Sciatic nerve (tissue), 2 donors: ENCODE measurements at places on chromosomes 1 and 21.
A peak's percentile ranks its signal among the peaks of the same experiment; 100 is the strongest.

DNA sequence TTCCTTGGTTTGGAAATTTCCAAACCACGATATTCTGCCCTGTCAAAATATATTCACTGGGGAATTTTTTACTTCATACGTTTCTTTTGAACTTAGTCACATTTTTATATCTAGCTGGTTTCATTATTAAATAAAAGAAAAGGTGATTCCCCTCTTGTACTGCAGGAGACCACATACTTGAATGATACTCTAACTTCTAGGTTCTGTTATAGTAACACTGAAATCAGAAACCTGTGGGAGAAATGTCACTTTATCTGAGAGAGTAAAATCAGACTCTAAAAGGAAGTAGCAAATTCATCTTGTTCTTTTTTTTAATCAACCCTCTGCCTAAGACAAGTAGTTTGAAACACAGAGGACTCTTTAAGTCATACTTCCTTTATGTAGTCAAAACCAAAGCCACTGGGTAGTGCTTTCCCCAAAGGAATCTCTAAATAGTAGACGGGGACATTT, 34.4 kb downstream of the MRPL39 start:
- no peak for DNase-seq

- DNase-seq, result no peak
These were observed 31.4 kb upstream of the DEPDC1 start for GRCh38 chr1:68528243-68528642.

DNA sequence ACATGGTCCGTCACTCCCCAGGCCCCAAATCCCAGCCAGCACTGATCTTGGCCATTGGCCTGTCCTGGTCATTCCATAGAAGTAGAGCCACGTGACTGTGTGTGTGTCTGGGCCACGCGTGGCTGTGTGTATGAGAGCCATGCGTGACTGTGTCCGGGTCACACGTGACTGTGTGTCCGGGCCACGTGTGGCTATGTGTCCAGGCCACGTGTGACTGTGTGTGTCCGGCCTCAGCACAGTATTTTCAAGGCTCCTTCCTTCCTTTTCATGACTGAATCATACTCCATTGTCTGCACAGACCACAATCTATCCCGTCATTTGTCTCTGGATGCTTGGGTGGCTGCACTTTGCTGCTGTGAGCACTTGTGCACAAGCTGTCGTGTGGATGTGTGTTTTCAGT, 67.4 kb downstream of the SKI start:
- no peak for DNase-seq

- no peak for DNase-seq
These were observed 155.9 kb downstream of the DISP1 start for GRCh38 chr1:222970711-222971110.

DNA sequence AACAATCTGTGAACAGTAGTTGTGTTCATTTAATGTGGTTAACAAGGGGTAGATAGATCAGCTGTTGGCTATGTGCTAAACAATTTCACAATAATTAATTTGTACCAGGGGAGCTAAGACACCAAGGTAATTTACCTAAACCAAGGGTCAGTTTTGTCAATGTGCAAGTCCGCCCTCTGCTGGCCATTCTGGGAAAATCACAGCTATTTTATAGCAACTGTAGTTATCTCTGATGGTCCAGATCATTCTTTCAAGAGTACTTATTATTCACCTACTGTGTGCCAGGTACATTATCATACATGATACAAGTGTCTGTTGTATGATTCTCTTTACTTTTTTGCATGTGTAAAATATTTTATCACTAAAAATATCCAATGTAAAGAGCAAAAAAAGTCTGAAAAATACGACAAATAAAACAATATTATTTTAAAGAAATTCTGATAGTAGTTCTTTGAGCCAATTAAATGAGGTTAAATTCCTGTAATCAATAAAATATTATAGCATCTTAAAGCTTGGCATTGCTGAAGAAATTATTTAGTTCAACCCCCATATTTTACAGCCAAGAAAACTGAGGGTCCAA, 312.3 kb upstream of the FAM78B start:
- peak; percentile 72 for DNase-seq

DNA sequence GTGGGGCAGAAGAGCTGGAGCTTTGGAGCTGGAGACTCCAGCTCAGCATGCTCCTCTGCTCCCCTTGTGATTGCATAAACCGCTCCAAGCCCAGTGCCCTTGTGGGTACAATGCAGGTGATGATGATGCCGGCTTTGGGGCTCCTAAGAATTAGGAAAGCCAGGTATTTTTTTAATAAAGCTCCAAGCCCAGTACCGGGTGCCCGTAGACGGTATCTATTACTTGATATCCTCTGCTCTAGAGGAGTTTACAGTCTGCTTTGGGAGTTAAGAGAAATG, 27.2 kb downstream of the TENT5C start:
- DNase-seq, result no peak

- DNase-seq, result no peak
These were observed 67.2 kb downstream of the CD46 start for GRCh38 chr1:207818971-207819451.

DNA sequence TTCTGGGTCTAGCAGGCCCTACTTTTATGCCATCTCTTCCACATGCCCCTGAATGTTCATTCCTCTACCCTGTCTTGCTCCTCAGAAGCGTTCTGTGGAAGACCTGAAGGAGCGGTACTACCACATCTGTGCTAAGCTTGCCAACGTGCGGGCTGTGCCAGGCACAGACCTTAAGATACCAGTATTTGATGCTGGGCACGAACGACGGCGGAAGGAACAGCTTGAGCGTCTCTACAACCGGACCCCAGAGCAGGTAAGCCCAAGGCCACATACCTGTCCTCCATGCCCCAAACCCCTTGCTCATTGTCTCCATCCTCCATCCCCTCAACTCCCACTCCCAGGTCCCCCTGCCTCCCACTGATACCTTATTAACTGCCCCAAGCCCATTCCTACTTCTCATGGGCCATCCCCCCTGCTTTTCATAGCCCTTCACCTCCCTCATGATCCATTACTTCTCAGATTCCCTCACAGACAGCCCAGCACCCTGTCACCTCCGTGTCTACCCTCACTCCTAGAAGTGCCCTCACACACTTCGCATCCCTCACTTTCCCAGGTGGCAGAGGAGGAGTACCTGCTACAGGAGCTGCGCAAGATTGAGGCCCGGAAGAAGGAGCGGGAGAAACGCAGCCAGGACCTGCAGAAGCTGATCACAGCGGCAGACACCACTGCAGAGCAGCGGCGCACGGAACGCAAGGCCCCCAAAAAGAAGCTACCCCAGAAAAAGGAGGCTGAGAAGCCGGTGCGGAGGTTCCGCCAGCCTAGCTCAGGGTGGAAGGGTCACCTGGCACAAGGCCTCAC, 5.4 kb downstream of the DMAP1 start:
- no peak for DNase-seq

DNA sequence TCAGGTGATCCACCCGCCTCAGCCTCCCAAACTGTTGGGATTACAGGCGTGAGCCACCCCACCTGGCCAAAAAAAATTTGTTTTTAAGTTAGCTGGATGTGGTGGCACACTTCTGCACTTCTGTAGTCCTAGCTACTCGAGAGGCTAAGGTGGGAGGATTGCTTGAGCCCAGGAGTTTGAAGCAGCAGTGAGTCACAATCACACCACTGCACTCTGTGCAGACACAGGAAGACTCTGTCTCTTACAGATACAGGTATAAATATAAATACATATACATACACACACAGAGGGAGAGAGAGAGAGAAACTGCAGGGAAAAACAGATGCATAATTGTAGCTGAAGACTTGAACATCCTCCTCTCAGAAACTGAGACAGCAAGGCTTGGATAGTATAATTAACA, 34.8 kb upstream of the EPS15 start:
- DNase-seq, result no peak

DNA sequence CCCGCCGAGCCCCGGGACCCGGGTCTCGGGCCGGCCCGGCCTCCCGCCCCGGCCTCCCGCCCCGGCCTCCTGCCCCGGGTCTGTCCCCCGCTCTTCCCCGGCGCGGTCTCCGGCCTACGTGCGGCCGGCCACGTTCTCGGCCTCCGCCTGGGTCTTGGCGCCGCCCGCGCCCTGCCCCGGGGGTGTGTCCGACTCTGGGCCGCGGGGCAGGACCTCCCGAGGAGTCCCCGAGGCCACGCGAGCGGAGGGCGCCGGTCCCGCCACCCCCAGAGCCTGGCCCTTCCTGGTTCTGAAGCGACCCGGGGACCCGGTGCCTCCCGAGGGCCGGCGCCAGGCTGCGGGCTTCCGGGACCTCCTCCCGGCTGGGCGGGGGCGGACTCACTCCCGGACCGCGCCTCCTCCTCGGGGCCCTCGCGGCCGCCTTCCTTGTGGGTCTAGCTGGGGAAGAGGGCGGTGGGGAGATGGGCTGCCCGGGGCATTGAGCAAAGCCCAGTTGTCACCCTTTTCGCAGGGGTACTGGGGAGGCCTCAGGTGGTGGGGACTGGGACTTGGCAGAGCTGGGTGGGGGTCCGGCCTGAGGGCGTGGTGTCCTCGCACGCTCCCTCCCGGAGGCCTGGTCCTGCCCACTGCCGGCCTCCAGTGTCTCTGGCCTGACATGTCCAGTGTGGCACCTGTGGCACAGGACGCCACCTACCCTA, 558 bp downstream of the PFKL start:
- DNase-seq, result peak; percentile 88

GRCh38 chr1:82486468-82486867, 685.7 kb downstream of the ADGRL2 start:
- DNase-seq, result no peak

DNA sequence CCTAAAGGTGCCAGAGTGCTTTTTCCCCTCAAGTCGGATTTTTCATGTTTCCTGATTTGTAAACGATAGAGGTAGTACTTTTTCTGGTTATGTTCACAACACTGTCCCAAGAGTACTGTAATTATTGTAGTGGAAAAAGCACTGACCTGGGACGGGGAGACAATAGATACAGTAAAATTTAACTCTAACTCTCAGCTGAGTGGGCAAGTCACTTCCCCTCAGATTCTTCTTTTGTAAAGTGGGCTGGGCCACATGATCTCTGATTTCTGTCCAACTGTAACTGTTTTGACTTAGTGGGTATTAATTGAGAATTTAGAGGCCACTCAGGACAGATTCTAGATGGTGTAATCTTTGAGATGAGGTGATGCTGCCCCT, 19.1 kb downstream of the MARCKSL1 start:
- DNase-seq, result no peak

DNA sequence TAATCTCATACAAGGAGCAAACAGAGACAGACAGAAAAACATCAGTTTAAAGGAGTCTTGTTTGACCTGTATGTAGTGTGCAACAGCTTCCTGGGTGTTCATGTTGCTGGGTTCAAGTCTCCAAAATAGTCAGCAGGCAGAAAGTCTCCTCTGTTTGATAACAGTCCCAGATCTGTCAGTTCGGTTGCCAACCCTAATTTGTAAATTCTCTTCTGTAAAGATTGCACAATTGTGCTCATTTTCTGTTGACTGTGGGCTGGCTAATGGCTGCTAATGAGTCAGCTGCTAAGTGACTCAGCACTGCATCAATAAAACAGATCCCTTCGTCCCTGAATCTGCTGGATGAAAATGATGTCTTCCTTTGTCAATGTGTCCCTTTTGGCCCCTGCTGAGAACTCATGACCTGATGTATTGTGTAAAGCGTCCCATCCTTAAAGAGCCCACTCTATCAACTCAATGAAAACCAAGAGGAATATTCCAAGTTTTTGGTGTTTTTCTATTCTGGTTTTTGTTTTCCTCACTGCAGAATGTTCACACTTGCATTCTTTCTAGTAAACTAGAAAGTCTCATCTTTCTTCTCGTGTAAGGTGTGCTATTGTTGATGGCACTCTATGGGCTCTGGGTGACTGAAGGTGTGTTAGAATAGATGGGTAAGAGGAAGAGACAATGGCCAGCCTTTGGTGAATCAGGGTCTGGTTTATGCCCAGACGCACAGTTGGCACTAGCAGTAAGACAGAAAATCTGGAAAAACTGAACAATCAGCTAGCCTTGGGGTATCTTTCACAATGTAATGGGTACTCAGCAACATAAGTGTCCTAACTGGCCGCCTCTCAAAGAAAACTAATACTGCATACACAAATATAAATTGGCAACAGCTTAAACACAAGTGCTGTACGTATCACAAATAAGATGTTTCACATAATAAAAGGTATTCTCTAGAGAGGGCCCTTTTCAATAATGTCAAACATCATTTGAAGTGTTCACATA, 75.1 kb upstream of the SIPA1L2 start:
- DNase-seq, result no peak

DNA sequence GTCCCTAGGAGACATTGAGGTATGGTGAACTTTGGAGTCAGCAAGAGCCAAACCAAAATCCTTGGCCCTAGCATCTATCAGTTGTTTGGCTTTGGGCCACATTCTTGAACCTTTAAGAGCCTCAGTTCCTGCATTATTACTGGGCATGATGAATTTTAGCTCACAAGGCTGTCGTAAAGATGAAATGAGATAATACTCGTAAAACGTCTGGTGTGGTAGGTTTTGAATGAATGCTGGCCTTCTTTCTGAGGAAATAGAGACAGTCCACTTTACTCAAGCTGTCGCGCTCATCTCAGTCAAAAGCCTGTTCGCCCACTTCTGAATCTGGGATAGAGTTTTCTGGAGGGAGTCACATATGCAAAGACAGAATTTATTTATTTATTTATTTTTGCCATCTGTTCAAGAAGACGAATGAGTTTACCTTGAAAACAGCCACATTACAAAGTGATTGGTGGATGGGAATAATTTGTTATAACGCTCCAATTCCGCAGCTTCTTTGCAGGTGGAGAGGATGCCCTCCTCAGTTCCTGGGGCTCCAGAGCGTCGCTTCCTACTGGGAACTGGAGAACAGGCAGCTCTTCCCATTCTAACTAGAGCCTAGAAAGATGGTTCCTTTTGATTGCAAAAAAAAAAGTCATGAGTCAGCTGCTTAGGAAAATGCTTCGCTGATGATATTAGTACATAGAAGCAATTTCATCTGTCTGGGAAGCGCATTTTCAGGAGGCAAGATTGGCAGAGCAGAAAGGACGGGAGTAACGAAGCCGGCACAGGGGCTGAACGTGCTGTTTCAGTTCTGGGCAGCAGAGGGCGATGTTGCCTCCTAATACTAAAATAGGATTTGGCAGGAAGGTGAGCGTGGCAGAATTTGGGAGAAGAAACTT, 49.9 kb upstream of the CYP2J2 start:
- peak; percentile 86 for DNase-seq

DNA sequence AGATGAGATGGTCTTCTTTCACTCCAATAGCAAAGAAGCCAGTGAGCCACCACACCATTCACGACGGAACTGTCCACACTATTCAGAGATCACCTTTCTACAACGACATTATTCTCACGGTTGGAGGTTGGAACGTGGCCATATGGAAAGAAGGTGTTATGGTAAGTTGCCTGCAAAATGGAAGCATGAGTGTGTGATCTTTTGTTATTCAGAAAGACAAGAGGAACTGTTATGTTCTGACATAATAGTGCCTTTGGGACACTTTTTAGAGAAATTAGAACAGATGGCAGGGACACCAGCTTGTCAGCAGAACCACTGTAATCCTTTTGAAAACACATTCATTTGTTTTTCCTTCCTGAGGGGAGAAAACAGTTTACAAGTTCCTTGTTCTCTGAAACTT, 75.8 kb upstream of the MCOLN3 start:
- DNase-seq, result no peak

- no peak for DNase-seq
These were observed 11.3 kb downstream of the MAP7D1 start for GRCh38 chr1:36166938-36167905.

GRCh38 chr1:82517586-82517985, 716.9 kb downstream of the ADGRL2 start:
- DNase-seq, result peak; percentile 68

GRCh38 chr21:14487490-14488432, 58.4 kb downstream of the SAMSN1 start:
- no peak for DNase-seq

- no peak for DNase-seq
These were observed 67.1 kb downstream of the UBE2T start for GRCh38 chr1:202274611-202275010.
